ENCODE measurements at places on chromosomes 12 and 14.

- no peak for DNase-seq
Observed at GRCh38 chr14:34715127-34715863, 902 bp upstream of the CFL2 start.

DNA sequence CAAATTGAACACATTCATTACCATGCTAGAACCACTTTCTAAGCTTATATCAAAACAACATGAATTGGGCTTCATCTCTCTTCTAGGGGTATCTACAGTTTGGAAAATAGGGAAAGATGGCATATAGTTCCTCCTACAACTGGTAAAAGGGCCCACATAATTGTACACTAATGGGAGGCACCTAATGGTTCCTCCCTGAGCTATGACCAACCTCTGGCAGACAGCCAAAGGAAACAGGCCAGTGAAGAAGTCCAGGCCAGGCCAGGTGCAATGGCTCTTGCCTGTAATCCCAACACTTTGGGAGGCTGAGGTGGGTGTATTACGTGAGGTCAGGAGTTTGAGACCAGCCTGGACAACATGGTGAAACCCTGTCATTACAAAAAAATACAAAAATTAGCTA, 23.2 kb upstream of the APOF start:
- DNase-seq: no peak

GRCh38 chr14:38755036-38755435, 348.0 kb downstream of the SEC23A start:
- peak; percentile 25 for DNase-seq

- no peak for DNase-seq
Observed at GRCh38 chr12:112270673-112271072, 111.6 kb downstream of the HECTD4 start.

GRCh38 chr12:27142101-27142721, 59.8 kb upstream of the C12orf71 start:
- peak; percentile 77 for DNase-seq

DNA sequence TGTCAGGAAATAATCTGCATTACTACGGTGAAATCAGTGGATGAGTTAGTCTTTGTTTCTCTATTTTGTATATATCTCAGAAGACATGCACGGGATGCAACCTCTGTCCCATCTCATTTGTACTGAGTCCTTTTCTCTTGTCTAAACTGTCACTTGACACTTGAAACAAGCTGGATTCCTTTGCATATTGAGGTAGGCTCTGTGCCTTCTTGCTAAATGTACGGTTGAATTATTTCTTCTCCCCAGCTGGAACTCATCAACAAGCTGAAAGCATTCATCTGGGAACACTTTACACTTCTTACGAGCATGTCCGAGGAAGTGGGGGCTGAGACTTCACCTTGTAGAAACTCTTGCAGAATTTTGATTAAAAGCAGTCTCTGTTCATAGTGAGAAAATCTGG, 119.5 kb downstream of the VEZT start:
- peak; percentile 87 for DNase-seq

GRCh38 chr12:128783129-128783574, 40.6 kb downstream of the SLC15A4 start:
- DNase-seq: peak; percentile 23

GRCh38 chr12:117069101-117069797, 30.0 kb downstream of the TESC start:
- DNase-seq: no peak

GRCh38 chr12:3417113-3417512, 73.9 kb upstream of the PRMT8 start:
- no peak for DNase-seq

GRCh38 chr14:96037891-96038557, 1.1 kb upstream of the C14orf132 start:
- DNase-seq: peak; percentile 54

DNA sequence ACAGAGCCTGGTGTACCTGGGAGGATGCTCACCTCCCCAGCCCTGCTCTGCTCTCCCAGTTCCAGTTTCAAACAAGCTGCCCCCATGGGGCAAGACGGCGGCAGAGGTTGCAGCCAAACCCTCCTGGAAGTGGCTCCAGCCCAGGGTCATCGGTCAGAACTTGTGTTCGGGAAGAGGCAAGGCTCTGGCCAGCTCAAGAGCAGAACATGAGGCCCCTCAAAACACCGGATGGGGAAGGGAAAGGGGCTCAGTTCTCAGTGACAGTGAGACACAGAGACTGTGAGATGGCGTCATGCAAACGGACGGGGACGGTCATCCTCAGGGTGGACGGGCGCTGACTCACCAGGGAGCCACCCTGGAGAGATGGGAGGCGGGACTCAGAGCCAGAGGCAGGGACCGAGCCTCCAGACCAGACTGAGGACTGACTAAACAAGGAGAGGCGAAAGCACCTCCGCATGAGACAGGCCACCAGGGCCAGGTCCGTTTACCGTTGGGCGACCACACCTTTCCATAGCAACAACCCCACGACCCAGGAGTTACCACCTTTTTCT, 63.9 kb upstream of the GALNT9 start:
- no peak for DNase-seq

DNA sequence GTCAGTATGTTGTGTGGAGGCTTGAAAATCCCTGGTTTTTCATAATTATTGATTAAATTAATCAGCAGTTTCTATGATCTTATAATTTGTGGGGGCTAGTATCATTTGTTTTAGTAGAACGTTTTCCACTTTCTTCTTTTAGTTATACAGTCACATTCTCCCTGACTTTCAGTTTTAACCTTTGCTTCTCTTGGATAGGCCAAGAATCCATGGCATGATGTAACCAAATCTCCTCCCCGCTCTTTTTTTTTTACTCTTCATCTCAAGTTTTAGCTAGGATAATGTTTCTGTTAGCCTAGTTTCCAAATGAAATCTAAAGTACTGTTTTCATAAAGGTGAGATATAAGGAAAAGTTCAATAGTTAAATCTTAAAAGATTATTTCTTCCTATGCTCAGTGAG, 106.5 kb downstream of the TMEM117 start:
- DNase-seq: no peak

DNA sequence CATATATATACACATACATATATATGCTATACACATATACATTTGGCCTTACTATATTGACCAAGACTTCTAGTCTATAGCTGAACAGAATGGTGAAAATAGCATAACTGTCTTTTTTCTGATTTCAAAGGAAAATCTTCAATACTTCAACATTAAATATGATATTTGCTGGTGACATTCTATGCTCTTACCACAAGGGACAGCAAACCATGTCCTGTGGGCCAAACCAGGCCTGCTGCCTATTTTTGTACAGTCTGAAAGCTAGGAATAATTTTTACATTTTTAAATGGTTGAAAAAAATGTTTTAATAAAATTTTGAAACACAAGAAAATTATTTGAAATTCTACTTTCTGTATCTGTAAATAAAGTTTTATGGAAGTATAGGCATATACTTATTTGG, 63.6 kb downstream of the EML5 start:
- DNase-seq: no peak

DNA sequence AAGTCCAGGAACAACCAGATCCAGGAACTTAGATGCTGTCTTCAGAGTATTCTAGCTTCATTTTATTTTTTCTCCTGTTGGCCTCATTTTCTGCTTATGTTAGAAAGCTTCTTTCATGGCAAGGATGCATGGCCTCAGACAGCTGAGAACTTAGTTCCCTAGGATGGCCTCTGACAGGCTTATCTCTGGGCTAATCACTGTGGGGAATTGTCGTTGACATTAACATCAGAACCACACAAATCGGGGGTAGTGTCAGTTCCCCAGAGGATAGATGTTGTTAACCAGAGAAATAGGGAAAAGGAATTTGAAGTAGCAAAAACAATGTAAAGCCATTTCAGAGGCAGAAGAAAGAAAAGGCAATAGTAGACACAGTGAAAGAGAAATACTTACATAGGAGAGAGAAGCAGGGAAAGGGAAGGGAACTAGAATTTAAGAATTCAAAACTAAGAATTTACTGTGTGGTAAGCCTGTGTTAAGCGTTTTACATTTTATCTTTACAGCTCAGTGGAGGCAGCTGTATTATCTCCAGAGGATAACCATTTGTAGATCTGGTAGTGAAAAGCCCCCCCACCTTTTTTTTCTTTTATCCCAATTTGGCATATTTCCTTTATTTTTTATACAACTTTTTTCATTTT, 21.8 kb downstream of the FUT8 start:
- peak; percentile 6 for DNase-seq

GRCh38 chr12:122052285-122052684, 26.3 kb upstream of the MLXIP start:
- peak; percentile 50 for DNase-seq

- DNase-seq: no peak
Observed at GRCh38 chr12:63841571-63841970, 2.9 kb upstream of the SRGAP1 start.

GRCh38 chr14:62409626-62410300, 635.5 kb downstream of the KCNH5 start:
- DNase-seq: peak; percentile 50
